ENCODE measurements at places on chromosomes 5 and 9. TPM values are rescaled to one million over a fixed set of nuclear protein-coding genes. Genes with fewer than 3 reads are reported as not detected.

GRCh38 chr9:88373045-88373444 is 15.2 kb upstream of the SPIN1 start:
- no peaks in the 10 kb centered on the region for H3K4me1 ChIP-seq
- H3K36me3 ChIP-seq = no peaks in the 10 kb centered on the region
- no peak overlapping the region for H3K27ac ChIP-seq
- DNase-seq = no peak
- H3K27me3 ChIP-seq = no peaks in the 10 kb centered on the region
- no peak overlapping the region for H3K4me3 ChIP-seq

GRCh38 chr5:80215523-80215922 is 40.3 kb downstream of the SERINC5 start:
- no peaks in the 10 kb centered on the region for H3K27me3 ChIP-seq
- H3K4me3 ChIP-seq = no peak overlapping the region
- DNase-seq = no peak

The HDHD3 gene
- 98.7 TPM for total RNA-seq

DNA sequence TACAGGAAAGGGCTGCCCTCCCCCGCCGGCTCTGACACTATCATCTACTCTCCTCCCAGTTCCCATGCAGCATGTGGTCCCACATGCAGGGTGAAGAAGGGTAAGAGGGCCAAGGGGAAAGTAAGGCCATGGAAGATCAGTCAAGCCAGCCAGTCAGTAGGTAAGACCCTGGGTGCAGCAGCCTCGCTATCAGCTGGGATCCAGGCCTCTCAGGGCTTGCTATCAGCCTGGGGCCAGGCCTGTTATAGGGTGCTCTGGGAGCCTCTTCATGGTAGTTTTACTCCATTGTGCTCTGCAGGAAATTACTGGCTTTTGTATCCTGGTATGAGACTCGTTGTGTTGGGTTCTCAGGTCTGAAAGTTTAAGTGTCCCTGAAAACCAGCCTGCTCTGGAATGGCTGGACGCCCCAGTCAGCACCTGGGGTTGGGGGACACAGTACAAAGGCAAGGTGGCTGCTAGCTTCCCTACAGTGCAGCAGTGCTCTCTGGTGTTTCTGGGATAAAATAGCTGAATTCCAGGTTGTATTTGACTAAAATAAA is 21.4 kb downstream of the SLC22A4 start:
- H3K27me3 ChIP-seq = no peaks in the 10 kb centered on the region
- DNase-seq = no peak
- H3K36me3 ChIP-seq = no peaks in the 10 kb centered on the region
- no peaks in the 10 kb centered on the region for H3K4me1 ChIP-seq
- H3K27ac ChIP-seq = no peak overlapping the region
- H3K4me3 ChIP-seq = no peak overlapping the region

The PHF24 gene
- total RNA-seq = 0.08 TPM

The CWC27 gene
- 15.8 TPM for total RNA-seq

DNA sequence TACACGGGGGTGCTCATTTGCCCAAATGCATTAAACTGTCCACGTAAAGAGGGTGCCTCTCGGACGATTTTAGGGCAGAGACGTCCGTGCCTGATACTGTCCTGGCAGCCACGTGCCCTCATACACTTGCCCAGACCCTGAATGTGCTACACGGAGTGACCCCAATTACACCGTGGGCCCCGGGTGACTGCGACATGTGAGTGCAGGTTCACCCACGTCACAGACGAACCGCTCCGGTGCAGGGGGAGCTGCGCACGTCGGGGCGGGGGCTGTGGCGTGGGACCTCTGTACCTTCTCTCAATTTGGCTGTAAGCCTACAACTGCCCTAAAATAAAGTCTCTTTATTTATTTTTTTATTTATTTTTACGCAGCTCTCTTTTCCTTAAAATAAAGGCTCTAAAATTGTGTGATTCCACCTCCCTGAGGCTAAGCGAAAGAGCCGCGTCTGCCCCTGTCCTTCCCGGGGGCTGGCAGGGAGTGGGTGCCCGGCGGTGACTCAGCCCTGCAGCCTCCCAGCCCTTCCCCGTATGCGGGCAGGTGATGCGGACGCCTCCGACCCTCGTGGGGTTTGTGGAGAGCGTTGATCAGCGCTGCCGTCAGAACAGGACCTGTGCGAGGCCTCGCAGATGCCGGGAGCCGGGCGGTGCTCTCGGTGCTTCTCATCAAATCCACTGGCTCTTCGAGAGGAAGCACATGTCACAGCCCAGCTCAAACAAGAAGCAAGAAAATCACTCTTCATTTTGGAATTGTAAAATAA is 9.2 kb upstream of the EGFL7 start:
- no peak overlapping the region for H3K4me3 ChIP-seq
- no peaks in the 10 kb centered on the region for H3K36me3 ChIP-seq
- no peak overlapping the region for H3K27ac ChIP-seq
- no peak for DNase-seq
- no peaks in the 10 kb centered on the region for H3K4me1 ChIP-seq
- no peaks in the 10 kb centered on the region for H3K27me3 ChIP-seq

DNA sequence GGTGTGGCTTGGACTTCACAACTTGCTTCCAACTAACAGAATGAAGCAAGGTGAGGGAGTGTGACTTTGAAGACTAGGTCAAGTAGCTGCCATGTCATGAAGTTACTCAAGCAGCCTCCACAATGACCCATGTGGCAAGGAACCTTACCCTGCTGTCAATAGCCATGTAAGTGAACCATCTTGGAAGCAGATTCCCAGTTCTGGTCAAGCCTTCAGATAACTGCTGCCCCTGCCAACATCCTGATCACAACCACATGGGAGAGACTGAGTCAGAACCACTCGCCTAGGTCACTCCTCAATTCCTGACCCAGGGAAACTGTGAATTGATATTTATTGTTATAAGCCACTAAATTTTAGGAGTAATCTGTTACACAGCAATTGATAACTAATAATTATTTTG is 10.9 kb downstream of the ZCCHC10 start:
- H3K4me1 ChIP-seq = no peaks in the 10 kb centered on the region
- H3K36me3 ChIP-seq = no peaks in the 10 kb centered on the region
- no peak for DNase-seq
- no peak overlapping the region for H3K27ac ChIP-seq
- H3K27me3 ChIP-seq = no peaks in the 10 kb centered on the region

DNA sequence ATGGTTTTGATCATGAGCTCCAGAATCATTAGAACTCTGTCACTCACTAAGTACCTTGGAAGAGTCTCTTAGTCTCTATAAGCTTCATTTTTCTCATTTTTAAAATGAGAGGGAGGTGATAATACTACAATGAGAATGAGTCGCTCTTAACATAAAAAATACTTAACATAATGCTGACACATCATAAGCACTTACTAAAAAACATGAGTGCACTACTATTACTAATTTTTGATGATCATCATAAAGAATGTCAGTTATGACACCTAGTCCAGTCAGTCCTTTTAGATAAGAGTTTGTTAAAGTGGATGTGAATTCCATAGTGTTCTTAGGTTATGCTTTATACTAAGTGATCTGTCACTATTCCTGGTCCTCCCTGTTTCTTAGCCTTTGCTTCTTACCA is 200.4 kb upstream of the SLC24A2 start:
- no peak overlapping the region for H3K4me3 ChIP-seq
- no peak overlapping the region for H3K27ac ChIP-seq
- H3K36me3 ChIP-seq = no peaks in the 10 kb centered on the region
- H3K27me3 ChIP-seq = no peaks in the 10 kb centered on the region
- DNase-seq = no peak

DNA sequence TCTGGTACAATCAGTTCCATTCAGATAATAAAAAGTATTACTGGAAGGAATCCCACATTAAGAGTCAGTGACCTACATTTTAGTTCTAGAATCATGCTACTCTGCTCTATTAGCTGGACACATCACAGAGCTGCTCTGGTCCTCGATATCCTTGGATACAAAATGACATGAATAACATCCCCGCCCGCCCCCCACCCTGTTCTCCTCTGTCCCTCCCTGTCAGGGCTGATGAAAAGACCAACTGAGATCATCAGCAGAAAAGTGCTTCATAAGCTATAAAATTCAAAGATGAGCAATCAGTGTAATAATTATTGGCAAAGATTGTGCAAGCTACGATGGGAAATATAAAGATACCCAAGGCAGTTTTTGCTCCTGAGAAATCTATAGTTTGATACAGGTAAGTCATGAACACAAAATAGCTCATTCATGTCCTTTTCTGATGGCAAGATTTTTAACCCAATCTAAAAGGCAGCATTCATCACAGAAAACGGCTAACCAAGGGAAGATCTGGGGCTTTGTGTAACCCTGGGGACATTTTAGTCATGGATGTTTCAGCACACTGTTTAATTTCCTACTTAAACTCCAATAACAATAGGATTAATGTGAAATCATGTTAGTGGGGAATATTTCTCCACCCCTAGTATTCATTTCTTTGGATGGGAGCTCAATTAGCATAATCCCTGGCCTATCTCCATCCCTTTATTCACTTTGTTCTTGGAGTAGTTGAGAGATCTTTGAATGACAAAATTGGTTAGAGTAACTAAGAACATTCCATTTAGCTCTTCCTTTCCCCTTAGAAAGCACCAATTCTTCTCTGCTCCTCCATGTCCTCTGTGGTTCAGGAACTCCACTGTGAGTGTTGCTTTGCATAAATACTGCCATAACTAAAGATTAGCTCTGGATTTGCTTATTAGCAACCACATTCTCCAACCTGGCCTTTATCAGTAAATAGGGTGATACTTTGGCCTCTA is 459.4 kb upstream of the GRIA1 start:
- no peak overlapping the region for H3K27ac ChIP-seq
- no peaks in the 10 kb centered on the region for H3K4me1 ChIP-seq
- H3K27me3 ChIP-seq = no peaks in the 10 kb centered on the region

The CHMP5 gene
- 109 TPM for total RNA-seq

DNA sequence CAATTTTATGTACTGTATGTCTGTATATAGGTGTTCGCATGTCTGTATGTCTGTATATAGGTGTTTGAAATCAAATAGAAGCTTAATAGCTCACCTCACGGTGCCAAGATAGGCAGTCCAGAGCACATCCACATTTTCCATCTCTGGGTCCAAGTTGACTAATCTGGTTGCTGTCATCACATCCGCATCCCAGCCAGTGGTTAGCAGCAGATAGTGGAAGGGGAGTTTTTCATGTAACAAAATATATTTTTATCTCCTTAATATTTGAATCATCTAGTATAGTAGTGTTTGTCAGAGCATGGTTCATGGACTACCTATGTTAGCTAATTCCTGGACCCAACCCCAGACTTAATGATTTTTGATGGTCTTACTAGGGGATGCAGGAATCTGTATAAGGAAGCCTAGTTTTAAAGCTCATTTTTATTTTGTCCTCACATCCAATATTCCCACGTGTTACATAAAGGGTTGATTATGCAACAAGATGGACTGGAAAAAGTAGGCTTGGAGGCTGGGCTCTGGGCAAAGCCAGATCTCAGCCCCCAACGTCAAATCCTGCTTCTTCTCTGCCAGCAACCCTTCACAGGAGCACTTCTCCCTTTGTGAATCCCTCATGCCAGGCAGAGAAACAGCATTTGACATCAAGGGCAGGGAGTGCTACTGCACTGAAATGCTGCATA is 219.7 kb downstream of the ZSWIM6 start:
- H3K4me3 ChIP-seq = no peak overlapping the region
- no peaks in the 10 kb centered on the region for H3K27me3 ChIP-seq
- no peaks in the 10 kb centered on the region for H3K36me3 ChIP-seq
- no peak for DNase-seq
- no peak overlapping the region for H3K27ac ChIP-seq

DNA sequence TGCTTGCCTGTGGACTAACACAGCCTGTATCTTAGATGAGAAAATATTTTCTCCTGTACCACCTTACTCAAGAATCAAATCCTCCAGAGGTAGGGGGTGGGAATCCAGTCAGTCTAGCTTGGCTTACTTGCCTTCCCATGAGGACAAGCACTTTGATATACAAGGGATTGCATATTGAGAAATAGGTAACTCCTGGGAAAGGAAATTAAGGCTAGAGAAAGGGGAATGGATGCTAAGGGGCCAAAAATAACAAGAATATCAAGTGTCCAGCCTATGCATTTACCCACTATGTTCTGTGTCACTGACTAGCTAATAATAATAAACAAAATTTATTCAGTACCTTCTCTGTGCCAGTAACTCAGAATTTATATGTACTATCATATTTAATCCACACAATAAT is 21.4 kb upstream of the SNX2 start:
- no peak overlapping the region for H3K4me3 ChIP-seq
- DNase-seq = no peak
- H3K36me3 ChIP-seq = no peaks in the 10 kb centered on the region
- H3K4me1 ChIP-seq = no peaks in the 10 kb centered on the region

- H3K4me1 ChIP-seq = no peaks in the 10 kb centered on the region
- H3K4me3 ChIP-seq = no peak overlapping the region
- no peak overlapping the region for H3K27ac ChIP-seq
- peaks cover 18% of the 10 kb centered on the region for H3K27me3 ChIP-seq
- DNase-seq = no peak
- H3K36me3 ChIP-seq = no peaks in the 10 kb centered on the region
Measured at GRCh38 chr9:131270171-131271015, 5.9 kb downstream of the FAM78A start.

All from hepatocyte (in vitro differentiated cells).